Stimulated activated CD4-positive, alpha-beta T cell treated with anti-CD3 and anti-CD28 coated beads, Interleukin-1b, Interleukin-23, amount 100 ng/mL, for 1 hour (primary cell): ENCODE measurements at places on chromosomes 1 and 21.

DNA sequence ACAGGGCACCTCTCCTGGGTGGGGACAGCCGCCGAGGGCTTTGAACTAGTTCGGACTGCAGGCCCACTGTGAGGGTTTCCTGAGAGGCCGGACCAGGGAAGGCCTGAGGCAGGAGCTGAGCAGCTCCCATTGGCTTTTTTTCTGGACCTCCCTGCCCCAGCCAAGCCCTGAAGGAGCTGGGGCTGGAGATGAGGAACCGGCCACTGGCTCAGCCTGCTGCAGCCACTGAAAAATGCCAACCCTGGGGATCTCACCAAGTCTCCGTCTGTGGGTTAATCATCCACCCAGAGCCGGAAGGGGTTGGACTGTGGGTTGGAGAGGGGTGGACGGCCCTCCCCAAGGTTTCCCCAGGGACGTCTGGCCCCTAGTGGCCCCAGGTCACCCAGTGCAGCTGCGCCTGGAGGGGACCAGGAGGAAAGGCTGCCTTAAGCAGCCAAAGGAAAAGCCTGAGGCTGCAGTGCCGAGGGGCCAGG is 2.5 kb downstream of the VWA1 start:
- no peak for DNase-seq

GRCh38 chr1:35369922-35370671 is 101.6 kb downstream of the ZMYM4 start:
- DNase-seq, result no peak

GRCh38 chr1:205542367-205542766 is 37.9 kb downstream of the CDK18 start:
- no peak for DNase-seq

DNA sequence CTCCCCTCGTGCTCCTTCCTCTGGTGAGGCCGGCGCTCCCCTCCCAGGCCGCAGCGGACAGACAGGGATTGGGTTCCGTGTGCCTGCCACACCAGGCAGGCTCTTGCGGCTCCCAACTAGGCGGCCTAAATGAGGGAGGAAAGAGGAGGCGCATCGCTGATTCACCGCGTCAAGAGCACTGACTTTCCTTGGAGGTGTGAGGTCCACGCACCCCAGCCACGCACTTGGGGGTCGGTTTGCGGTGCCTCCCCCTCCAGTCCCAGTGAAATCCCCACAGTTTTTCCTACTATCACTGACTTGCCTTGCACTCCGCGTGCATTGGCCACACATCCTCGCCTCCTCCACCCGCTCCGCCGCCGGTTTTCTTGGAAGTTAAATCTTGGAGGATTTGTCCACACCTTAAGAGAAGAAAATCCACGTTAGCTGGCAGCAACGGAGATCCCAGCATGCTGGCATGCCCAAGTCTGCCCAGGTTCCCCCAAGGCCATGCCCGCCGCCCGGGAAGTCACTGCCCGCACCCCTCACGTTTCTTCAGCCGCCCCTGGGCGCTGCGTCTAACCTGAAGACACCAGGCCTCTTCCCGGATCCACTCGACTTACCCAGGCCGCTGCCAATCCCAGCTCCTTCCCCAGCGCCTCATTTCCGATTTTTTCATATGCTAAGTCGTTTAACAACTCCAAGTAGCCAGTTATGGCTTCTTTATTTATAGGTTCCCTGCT is 1.1 kb upstream of the FOXD3 start:
- DNase-seq, result no peak

- no peak for DNase-seq
Observed at GRCh38 chr1:58968360-58968952, 184.6 kb upstream of the JUN start.

DNA sequence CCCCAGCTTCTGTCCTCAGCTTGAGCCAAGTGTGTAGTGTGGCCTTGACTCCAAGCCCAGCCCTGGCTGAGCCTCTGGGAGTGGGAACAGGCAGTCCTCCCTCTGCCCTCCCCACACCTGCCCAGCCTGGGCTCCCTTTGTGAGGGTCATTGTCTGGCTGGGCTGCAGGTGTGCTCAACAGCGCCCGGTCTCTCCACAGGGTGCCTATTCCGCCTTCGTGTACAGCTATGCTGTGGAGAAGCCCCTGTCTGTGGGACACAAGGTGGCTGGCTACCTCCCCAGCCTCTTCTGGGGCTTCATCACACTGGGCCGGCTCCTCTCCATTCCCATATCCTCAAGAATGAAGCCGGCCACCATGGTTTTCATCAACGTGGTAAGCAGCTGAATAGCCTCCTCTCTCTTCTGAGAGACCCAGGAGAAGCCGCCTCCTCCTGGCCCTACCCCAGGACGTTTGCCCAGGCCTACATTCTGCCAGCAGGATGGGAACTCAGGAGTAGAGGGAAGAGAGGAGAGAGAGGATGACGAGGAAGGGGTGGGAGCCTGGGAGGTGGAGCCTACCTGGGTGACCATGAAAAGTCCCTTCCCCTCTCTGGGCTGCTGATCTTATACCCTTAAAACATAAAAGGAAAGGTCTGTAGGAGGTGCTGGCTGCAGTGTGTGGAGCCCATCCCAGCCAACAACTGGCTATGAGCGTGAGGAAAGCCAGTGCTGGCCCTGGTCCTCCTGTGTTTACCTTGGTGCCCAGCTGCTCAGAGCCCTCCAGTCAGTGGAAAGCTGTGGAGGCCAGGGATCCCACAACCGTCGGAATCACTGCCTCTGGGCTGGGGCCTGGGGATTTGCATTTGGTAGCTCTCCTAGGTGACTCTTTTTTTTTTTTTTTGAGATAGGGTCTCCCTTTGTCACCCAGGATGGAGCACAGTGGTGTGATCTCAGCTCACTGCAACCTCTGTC is 45.7 kb downstream of the ELK4 start:
- no peak for DNase-seq

- DNase-seq, result no peak
Observed at GRCh38 chr1:93708734-93709481, 27.3 kb upstream of the BCAR3 start.

- DNase-seq, result no peak
Observed at GRCh38 chr1:236148470-236148845, 6.1 kb downstream of the GPR137B start.

- no peak for DNase-seq
Observed at GRCh38 chr1:161351482-161351881, 16.2 kb downstream of the CFAP126 start.

- DNase-seq, result no peak
Observed at GRCh38 chr21:16504766-16505165, 775.0 kb downstream of the USP25 start.
